ENCODE measurements at places on chromosomes 7 and 10. TPM values are rescaled to one million over a fixed set of nuclear protein-coding genes. Genes with fewer than 3 reads are reported as not detected.

APBB1IP gene
- 7.9 TPM for total RNA-seq

SUGCT gene
- total RNA-seq: 1.6 TPM

PNLIPRP2 gene
- total RNA-seq: 2,333 TPM

ACBD7 gene
- total RNA-seq: 0.59 TPM

PLAU gene
- total RNA-seq: 1.5 TPM

Measured in pancreas (tissue), 10 donors.